ENCODE measurements at places on chromosomes 7 and 10.

DNA sequence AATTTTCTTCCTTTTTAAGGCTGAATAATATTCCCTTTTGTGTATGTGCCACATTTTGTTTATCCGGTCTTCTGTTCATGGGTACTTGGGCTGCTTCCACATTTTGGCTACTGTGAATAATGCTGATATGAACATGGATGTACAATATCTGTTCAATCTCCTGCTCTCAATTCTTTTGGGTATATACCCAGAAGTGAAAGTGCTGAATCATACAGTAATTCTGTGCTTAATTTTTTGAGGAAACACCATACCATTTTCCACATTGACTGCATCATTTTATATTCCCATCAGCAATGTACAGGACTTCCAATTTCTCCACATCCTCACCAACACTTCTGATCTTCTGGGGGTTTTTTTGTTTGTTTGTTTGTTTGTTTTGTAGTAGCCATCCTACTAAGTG lies 135.0 kb upstream of the INHBA start:
- no peak for DNase-seq

DNA sequence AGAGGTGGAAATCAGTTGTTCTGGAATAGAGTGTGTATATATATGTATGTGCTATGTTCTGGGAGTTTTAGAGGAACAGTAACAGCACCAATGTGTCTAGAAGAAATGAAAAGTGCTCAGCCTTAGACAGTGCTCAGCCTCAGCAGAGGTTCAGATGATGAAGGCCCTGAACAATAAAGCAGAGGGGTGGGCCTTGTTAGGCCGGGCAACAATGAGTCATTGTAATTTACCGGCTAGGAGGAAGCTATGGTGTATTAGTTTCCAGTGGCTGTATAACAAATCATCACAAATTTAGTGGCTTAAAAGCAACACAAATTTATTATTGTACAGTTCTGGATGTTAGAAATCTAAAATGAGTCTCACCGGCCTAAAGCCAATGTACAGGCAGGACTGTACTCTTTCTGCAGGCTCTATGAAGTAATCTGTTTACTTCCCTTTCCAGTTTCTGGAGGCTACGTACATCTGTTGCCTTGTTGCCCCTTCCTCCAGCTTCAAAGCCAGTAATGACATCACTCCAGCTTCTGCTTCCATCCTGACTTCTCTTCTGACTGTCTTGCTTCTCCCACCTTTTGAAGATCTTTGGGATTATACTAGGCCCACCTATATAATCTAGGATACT lies 84.6 kb downstream of the CH25H start:
- no peak for DNase-seq

DNA sequence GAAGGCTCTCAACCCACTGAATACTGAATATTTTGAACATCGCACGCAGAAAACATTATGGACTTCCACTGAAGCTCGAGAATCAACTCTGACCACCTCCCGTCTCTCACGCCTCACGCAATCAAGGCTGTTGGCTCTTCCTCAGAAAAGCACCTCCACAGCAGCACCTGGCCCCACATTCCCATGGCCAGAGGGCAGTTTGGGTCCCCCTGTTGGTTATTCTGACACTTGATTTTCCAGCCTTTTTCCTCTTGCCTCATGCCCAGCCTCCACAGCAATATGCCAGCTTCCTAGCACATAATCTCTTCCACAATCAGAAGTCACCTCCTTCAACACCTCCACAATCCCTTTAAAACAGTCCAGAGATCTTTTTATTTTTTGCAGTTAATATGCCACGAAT lies 55.9 kb downstream of the SVOPL start:
- DNase-seq = no peak

GRCh38 chr10:114487815-114488536 lies 83.7 kb upstream of the AFAP1L2 start:
- no peak for DNase-seq

DNA sequence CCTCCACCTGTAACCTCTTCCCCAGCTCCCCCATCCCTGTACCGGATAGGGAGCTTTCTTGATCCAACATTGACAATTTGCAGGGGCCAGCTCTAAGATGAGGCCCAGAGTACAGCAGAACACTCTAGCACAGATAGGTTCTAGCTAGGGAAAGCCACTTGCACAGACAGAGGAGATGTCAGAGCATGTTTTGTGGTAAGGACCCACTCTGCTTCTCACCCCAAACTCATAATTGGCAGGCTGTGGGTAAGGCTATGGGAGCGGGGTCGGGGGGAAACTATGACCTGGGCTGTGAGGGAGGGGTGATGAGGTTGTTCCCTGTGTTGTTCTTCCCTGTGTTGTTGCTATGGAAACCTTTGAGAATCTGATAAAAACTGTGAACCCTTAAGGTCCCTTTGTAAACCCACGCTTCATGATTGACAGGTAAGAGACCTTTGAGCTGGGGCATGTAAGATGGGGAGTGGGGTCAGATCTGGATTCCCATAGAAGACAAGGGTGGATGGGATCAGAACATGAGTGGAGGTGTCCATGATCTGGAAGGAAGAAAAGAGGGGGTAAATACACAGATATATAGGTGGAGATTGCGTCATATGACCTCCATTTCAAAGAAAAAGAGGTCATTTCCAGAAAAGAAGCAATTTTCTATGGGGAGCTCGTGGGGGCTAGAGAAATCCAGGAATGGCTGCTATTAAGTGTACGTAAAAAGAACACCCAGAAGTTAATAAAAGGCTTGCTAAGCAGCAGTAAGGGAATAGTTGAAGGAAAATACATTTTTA lies 4.0 kb downstream of the CALD1 start:
- no peak for DNase-seq

DNA sequence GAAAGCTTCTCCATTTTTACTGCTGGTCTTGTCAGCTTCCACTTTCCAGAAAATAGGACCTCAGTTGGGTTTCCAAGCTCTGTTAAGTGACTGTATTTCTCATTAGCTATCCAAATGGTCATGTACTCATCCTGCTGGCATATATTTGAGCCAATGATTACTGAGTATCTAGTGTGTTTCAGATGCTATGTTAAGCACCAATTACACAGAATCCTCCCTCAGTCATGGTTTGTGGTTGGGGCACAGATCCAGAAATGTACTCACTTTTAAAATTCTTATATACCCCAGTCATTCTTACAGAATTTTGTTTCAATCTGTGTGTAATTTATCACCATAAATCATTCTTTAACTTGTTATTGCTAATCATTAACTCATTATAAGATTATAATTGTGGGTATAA lies 362.3 kb upstream of the MTPN start:
- no peak for DNase-seq

DNA sequence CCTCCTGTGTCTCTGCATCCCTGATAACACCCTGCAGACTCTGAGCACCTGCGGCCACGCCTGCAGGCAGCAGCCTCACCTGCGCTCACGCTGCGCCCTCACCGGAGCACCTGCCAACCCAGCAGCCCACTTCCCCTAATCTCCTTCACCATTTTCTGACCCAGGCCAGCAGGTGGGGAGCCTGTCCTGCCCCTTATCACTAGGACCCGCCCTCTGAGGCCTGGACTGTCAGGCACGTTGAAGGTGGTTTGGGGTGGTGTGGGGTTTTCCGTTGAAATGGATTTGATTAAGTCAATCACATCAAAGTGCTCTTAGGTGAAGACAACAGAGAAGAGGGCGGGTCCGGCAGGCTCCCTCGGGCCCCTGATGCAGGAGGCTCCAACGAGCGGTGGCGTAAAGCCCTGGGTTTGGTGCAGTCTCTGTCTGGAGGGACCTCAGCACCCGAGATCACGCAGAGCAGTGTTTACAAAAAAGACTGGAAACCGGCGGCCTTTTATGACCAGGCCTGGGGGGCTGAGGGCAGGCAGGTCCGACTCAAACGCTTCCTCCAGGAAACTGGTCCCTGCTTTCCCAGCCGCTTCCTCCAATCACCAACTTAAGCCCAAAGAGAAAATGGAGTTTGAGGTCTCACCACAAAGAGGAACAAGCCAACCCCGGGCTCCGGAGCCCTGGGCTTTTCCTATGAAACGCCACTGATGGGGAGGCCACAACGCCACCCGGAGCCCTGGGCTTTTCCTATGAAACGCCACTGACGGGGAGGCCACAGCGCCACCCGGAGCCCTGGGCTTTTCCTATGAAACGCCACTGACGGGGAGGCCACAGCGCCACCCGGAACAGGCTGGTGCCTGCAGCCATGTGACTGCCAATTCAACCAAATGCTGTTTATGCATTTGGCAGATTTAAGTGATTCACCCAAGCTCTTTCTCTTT lies 45.5 kb downstream of the DPYSL4 start:
- DNase-seq = peak; percentile 24

GRCh38 chr10:48623009-48623408 lies 18.1 kb upstream of the ARHGAP22 start:
- no peak for DNase-seq

DNA sequence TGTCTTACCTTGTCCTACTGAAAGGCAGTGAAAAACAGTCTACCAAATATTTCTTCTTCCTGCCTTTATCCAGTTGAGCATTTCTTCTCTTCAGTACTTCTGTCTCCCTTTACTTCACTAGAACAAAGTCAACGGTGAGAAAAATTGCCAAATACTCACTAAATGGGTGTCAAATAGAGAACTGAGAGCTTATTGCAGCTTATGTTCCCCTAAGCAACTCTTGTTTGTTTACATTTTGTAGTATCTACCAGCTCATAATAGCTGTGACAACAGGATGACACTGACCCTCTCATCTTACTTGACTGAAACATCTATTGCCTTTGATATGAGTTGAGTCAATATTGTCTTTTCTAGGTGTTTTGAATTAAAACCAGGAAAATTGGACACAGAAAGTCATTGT lies 327.9 kb upstream of the SORCS1 start:
- no peak for DNase-seq

DNA sequence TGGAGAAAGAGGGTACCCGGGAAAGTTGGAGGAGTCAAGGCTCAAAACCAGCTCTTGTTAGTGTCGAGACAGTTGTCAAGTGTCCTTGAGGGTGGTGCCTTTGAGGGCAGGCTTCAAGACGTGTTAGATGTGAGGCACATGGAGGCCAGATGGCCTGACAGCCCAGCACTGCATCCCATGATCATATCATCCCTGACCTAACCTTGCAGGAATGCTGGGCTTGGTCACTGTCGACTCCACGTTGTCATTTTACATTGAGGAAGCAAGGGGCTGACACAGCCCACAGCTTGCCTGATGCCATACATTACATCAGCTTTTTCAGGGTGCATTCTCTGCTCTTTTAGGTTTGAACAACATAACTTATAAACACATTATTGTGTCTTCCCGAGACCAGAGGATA lies 114.1 kb downstream of the ABCA13 start:
- DNase-seq = no peak

GRCh38 chr10:101780818-101781654 lies 2.2 kb downstream of the NPM3 start:
- peak; percentile 78 for DNase-seq

- no peak for DNase-seq
Observed at GRCh38 chr7:128103498-128104107, 72.4 kb upstream of the LRRC4 start.

DNA sequence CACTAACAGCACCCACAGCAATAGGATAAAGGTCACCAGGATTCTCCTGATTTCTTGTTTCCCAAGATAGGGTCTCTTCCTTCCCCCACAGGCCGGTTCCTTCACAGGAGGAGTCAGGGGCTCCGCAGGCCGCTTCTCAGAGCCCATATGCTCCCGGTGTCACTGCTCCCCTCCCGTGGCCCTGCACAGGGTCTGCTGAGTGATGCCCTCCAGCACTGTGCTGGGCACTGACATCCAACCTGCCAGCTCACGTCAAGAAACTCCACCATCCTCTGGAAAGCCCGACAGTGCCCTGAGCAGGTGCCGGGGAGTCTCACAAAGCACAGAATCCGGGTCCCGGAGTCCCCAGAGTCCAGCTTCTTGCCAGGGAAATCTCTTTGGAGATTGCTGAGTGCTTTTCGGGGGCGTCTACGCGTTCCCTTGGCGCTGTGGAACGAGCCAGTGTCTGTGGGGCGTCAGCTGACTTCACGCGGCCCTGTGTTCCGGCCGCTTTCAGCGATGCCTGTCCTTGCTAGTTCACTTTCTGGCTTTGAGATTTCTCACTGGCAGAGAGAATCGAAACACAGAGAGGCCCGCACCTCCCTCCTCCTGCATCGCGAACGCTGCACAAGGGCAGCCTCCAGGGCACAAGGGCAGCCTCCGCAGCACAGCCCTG lies 567.5 kb downstream of the DNAJB6 start:
- DNase-seq = no peak

- DNase-seq = no peak
Observed at GRCh38 chr7:150380463-150380862, 1.3 kb downstream of the ZNF775 start.

DNA sequence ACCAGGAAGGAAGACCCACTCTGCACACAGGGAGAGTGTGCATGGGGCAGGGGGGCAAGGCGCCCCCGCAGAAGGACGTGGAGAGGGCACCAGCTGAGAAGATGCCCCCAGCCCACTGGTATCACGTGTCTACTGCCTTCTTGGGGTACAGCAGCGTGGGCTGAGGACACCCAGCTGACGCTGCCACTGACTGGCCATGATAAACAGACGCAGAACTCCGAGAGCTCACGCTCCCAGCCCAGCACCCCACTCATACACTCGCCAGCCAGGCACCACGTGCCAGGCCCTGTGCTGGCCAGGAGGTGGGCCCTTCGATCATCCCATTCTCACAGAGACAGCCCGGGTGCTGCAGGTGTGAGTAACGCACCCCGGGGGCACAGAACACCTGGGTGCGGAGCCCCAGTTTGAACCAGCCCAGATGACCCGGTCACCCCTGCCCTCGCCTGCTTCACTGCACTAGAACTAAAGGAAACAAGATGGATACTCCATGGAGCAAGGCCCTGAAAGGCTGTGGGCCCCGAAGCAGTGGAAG lies 199.8 kb downstream of the MAD1L1 start:
- no peak for DNase-seq

DNA sequence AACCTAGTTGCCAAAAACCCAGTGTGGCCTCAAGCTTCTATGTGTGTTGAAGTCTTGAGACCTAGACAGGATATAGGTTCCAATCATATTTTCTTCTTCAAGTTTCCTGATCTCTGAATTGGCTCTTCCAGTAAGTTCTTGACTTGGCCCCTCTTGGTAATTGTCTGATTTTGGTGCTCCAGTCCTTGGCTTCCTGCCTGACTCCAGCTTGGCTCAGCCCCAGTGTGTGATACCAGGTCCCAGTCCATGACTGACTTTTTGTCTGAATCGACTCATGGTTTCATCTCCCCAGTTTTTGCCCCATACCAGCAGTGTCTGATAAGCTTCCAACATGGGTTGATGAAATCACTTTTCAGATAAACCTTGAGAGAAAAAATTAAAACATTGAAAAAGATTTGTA lies 72.3 kb downstream of the FAS start:
- DNase-seq = no peak

DNA sequence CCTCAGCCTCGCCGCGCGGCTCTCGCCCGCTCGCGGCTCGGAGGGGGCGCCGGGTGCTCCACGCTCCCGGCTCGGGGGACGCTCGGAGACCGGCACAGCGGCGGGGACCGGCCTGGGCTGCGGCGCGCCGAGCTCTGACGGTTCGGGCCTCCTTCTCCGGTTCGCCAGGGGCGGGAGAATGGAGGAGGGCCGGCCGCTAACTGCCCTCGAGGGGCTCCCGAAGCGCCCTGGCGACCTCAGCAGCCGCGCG lies 232 bp upstream of the GRID1 start:
- no peak for DNase-seq

GRCh38 chr10:4136121-4136520 lies 351.1 kb upstream of the KLF6 start:
- no peak for DNase-seq
